ENCODE measurements at places on chromosomes 1 and 21.

DNA sequence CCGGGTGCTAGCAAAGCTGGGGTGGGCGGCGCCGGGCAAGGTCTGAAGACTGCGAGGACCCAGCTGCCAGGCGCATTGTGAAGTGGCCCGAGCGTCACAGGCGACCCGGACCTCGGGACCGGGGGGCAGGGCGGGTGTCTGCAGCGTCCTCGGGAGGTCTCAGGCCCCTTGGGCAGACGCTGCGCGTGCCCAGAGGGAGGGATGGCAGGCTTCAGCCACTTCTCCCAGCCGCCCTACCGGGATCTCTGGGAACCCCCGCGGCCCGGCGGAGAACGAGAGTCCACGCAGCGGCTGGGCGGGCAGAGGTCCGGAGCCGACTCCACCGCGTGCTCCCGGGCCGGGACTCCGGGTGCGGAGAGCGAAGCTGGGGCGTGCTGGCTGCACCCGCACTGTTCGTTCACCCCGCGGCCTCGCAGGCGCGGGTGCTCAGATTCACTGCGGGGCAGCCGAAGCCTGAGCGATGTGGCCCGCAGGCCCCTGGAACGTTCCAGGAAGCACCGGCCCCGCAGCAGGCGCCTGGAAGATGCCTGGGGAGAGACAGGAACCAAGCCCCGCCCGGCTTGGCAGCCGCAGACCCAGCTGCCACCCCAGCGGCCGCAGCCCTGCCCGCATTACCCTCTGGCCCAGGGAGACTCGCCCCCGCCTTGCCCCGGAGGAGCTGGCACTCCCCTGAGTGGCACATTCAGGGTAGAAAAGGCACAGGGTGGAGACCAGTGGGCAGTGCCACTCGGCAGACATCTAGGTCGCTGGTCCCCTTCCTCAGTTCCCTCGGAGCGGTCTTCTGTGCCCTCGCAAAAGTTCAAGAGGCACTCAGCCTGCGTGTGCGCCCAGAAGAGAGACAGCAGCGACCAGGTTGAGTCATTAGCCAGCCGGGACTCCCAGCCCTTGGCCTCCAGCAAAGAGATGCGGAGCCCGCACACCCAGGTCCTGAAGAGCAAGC is at the start of gene CCDC185:
CCDC185 (plus strand) TSS at position 141 of the 940 bp plus-strand sequence; CDS start at position 202, 61 bp downstream.
- DNase-seq, result no peak

- no peak for DNase-seq
Observed at GRCh38 chr1:157626099-157626498, 28.2 kb upstream of the FCRL4 start.

- no peak for DNase-seq
Observed at GRCh38 chr1:185257950-185258208, 59.2 kb downstream of the IVNS1ABP start.

DNA sequence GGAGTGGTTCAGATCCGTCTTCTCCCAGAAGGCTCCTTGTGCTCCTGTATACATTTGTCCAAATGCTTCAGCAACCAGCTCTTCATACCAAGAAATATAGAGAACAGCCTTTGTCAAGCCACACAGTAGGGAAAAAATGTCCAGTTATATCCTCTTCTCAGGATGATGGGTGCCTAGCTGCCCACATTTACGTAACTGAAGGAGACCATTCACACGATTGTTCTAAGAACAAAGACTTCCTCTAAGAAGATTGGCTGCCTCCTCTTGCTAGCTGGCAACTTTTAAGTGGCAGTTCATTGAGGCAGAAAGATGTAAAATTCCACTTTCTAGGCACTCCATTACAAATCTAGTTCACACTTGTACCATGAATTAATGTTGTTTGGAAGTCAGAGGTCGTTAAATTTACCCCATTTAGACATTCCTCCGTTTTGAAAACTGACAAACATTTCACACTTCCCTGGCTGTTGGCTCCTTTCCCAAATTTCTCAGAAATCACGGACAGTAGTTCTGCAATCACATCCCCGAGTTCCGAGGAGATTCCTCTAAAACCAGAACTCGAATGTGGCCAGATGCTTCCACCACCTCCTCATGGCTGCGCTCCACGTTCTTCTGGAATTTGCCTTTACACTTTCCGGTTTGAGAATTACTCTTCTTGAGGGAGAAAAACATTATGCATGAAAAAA is 45.6 kb upstream of the CSF1 start:
- DNase-seq, result no peak

- no peak for DNase-seq
Observed at GRCh38 chr1:2468540-2468939, 7.5 kb upstream of the PLCH2 start.

GRCh38 chr1:173532237-173532636 is 55.1 kb downstream of the PRDX6 start:
- DNase-seq, result no peak

DNA sequence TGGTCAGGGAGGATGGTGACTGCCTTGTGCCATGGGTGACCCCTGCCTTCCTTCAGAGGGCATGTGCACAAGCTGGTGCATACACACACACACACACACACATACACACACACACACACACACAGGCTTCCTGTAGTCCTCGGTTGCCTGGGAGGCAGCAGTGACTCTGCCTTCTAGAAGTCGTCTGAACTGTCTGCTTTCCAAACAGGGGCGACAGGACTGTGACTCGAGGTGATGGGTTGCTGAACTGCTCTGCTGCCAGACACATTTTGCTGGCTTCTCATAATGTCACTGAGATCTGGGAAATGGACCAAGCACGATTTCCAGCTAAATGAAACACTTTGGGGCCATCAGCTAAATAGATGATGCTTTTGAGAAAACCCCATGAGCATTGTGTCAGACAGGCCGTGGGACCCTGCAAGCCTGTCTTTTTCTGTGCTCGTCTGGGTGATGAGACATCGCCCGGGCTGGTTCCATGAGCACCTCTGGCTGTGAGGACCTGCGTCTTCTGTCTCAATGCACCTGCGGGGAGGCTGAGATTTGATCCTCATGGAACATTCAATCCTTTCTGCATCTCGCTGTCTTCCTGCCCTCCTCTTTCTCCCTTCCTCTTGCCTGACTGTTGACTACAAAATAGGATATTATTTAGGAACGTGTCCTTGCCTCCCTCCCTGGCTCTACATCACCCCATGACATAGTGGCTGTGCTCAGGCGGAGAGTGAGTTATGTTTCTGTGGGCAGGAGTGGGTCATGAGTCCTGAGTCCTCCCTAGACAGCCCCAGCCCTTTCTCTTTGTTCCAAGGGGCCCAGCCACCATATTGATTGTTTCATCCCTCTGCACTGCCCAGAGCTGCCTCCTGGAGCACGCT is 436.8 kb downstream of the CAMTA1 start:
- no peak for DNase-seq

GRCh38 chr1:155514582-155515187 is 47.9 kb downstream of the ASH1L start:
- DNase-seq, result no peak

DNA sequence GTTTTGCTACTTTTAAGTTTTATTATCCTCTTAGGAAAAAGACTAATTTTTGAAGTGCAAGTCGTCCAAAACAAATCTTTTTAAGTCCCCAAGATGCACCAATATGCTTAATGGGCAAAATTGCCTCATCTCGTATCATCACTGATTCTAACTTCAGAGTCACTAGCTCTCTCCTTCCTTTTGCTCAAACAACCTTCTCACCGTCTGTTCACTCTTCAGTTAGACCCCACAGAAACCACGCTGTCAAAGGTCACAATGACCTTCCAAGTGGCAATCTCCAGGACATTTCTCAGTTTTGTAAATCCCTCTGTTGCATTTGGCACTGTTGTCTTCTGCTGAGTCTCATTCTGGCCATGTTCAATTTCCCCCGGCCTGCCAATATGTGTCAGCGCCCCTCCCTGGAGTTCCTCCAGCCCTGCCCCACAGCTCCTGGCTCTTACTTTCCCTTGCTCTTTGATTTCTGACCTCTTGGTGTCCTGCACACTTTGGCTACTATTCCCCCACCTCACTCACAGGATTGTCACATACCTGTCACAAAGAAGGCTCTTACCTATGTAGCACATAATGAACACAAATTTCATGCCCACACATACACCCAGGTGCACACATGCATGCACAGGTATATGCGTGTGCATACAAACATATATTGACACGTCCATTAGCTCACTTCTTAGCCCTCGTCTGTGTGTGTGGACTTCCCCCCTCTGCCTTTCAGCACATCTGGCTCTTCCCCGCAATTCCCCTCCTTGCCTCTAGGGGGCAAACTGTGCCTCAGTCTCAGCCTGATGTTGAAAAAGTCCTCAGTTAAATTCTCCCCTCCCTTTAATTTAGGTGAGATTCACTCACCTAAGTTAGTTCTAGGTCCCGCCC is 354.0 kb upstream of the DUSP10 start:
- DNase-seq, result peak; percentile 32

DNA sequence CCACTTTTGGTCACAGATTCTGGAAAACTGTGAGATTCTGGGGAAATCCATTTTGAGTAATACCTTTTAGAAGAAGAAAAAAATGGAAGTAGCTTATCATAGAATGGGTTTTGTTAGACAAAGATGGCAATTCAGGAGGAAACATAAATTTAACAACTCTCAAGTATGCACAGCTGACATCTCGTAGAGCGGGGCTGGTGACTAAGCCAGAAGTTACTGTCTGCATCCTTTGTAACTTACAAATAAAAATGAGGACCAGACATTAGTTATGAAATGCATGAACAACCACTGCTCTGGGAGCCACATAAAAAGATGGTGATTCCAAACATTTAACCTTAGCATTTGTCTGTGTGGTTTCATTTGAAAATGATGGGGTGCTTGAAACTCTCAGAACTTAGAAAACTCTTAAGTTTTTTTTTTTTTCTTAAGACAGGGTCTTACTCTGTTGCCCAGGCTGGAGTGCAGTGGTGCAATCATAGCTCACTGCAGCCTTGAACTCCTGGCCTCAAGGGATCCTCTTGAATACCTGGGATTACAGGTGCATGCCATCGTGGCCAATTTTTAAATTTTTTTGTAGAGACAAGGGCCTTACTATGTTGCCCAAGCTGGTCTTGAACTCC is 49.2 kb upstream of the ATP5PO start:
- DNase-seq, result no peak

DNA sequence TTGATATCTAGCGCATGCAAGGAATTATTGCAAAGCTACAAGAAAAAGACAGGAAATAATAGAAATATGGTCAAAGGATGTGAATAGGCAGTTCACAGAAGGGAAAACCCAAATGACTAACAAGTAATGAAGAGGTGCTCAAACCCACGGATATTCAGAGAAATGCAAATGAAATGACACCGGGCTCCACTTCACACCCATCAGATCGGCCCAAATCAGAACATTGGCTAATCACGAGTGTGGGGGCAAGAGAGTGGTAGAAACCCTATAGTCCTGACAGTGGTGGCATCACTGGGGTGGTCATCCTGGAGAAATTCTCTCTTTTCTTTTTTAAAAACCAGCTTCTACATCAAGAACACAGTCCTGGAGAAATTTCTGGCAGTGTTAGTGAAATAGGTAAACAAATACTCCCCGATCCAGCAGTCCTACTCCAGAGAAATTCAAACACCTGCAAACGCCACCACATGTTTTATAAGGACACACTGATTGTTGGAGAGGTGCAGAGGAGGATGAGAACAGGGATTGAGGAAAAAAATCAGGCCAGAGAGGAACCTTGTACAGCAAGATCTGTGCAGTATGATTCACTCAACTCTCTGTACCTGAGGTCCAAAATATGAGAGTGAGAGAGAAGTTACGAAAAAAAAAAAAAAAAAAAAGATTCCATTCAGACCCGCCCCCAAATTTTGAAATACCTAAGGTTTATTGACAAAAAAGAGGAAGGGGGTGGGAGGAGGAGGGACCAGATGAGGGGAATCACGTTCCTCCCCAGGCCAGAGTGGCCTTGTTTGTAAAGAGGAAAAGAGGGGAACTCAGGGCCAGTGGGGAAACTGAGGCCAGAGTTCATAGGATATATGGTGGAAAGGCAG is 9.2 kb upstream of the TNFRSF1B start:
- DNase-seq, result peak; percentile 50

DNA sequence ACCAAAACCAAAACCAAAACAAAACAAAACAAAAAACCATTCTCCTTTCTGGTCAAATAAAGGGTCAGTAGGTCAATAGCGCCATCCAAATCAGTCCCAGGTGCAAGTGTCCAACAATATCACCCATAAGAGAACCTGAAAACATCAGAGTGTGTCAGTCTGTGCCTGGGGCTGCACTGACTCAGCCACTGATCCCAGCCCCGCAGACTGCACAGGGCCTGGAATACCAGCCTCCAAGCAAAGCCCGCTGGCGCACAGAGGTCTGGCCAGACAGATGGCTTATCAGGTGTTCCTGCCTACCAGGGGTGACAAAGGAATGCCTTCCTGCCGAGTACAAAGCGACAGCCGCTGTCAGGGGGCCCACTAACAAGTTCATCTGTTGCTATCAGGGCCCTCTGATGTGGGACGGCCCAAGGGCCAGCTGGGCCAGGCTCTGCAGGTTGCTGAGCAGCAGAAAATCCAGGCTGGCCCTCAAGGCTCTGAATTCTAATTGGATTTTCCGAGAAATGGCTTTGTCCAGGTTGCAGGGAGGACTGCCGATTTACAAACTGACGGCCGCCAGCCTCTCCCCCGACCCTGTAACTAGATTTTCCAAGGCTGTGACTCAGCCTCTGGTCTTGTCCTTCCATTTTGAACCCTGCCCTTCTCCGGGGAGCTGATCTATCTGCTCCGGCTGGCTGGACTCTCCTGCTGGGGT is 13.7 kb upstream of the TMEM51 start:
- no peak for DNase-seq

GRCh38 chr21:23401278-23401677 is 2206.0 kb downstream of the MRPL39 start:
- no peak for DNase-seq

GRCh38 chr1:247415423-247416361 is at the start of gene NLRP3:
NLRP3 (plus strand) TSS chr1:247416173; CDS start chr1:247418801, 2,628 bp downstream.
- DNase-seq, result peak; percentile 38

GRCh38 chr1:151615711-151616504 is 4.1 kb downstream of the SNX27 start:
- DNase-seq, result no peak

- DNase-seq, result no peak
Observed at GRCh38 chr1:64984737-64985136, 18.4 kb upstream of the JAK1 start.

GRCh38 chr1:17370618-17371017 is 1.4 kb upstream of the PADI6 start:
- no peak for DNase-seq

DNA sequence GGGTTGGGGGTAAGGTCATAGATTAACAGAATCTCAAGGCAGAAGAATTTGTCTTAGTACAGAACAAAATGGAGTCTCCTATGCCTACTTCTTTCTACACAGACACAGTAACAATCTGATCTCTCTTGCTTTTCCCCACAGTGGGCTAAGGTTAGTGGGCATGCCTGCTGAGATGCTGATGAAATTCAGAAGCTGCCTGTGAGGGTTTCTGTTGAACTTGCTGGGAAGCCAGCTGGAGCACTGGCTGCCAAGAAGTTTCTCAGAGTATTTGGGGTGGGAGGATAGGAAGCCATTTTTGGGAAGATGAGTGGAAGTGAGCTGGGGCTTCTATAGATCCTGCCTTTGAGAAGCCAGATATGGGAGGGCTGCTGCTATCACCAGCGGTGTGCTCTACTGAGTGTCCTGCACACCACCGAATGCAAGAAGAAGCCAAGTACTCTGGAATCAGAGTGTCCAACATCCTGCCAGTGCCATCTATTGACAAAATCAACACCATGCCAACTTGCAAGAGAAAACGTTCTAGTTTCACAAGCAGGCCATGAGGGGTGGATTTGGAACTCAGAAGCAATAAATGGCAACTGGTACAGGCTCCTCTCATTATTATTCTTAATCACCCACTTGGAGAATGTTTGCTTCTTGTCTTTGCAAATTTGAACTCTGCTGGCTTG is 102.7 kb downstream of the PTPRU start:
- DNase-seq, result no peak
